Stimulated activated CD4-positive, alpha-beta T cell treated with anti-CD3 and anti-CD28 coated beads, Interleukin-2, amount 100 ng/mL, for 24 hours (primary cell): ENCODE measurements at places on chromosomes 4 and X.
A peak's percentile ranks its signal among the peaks of the same experiment; 100 is the strongest.

- no peak for DNase-seq
Measured at GRCh38 chr4:151569650-151570049, 160.7 kb downstream of the FHIP1A start.

GRCh38 chr4:54066718-54067129 is 2.3 kb upstream of the CHIC2 start:
- DNase-seq: no peak

DNA sequence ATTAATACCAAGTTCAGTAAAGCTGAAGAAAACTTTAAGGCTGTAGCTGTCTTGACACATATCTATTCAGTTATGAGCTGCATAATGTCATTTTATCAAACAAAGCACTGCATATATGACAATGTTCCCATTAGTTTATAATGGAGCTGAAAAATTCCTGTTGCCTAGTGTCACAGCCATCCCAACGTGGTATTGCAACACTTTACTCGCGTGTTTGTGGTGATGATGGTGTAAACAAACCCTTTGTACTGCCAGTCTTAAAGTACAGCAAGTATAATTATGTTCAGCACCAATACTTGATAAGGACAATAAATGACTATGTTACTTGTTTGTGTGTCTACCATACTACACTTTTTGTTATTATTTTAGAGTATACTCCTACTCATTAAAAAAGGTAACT is 1415.6 kb upstream of the PCDH7 start:
- DNase-seq: no peak

DNA sequence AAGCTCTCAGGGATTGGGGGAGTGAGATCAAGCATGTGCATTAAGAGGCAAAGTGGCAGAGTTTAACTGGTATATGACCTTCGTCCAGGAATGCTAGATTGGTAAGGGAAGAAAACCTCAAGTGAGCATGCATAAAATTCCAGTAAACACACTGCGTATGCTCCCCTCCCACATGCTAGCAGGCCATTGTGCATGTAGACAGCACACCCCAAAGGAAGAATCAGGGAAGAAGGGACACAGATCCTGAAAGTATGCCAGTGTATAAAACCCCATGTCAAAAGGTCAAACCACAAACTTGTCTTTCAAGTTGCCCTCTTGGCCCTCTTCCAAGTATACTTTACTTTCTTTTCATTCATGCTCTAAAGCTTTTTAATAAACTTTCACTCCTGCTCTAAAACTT is 405.2 kb upstream of the CNKSR2 start:
- DNase-seq: no peak

GRCh38 chrX:72141372-72142004 is 9.8 kb upstream of the RTL5 start:
- no peak for DNase-seq

DNA sequence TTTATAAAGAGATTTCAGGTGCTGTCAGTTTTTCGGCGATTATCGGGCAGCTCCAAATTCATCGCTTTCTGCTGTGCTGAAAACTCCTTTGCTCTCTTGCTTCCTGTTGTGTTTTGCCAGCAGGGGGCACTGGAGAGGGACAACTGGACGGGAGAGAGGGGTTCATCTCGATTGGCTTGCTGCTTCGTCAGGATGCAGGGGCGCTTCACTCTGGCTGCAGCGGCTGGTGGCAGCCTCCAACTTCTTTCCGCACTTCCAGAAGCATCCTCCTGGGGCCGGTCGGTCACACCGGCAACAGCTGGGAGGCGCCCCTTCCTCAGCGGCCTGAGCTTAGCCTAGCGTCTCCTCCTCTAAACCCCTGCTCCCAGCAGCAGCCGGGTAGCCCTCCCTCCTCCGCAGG is 29.5 kb downstream of the MSL3 start:
- DNase-seq: peak; percentile 77

- no peak for DNase-seq
Measured at GRCh38 chr4:99986792-99987191, 36.7 kb upstream of the H2AZ1 start.

- DNase-seq: no peak
Measured at GRCh38 chr4:152972821-152973628, 36.9 kb downstream of the FHDC1 start.

DNA sequence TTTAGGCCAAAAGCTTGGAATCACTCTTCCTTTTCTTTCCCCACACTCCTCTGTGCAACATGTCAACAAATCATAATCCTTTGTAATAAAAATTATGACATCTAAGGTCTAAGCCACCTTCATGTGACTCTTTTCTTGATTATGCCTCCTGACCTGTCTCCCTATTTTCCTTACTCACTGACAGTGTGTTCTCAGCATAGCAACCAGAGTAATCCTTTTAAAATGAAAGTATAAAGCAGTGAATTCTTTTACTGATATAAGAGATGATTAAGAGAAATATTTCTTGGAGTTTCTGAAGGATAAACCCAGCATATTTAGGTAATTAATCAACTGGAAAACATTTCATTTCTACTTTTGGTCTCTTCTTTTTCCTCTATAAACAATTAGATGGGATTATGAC is 44.7 kb downstream of the USO1 start:
- no peak for DNase-seq
